Activated CD8-positive, alpha-beta T cell treated with anti-CD3 and anti-CD28 coated beads for 36 hours (primary cell): ENCODE measurements at places on chromosomes 7 and 10. TPM values are rescaled to one million over a fixed set of nuclear protein-coding genes. Genes with fewer than 3 reads are reported as not detected.

The SPDYE5 gene
- total RNA-seq: not detected

The CYP3A4 gene
- not detected for total RNA-seq

The CNPY1 gene
- not detected for total RNA-seq

The OR9A2 gene
- total RNA-seq: not detected

The IGFBP3 gene
- total RNA-seq: not detected

The TLX1 gene
- not detected for total RNA-seq

The LSM8 gene
- total RNA-seq: 36.6 TPM

DNA sequence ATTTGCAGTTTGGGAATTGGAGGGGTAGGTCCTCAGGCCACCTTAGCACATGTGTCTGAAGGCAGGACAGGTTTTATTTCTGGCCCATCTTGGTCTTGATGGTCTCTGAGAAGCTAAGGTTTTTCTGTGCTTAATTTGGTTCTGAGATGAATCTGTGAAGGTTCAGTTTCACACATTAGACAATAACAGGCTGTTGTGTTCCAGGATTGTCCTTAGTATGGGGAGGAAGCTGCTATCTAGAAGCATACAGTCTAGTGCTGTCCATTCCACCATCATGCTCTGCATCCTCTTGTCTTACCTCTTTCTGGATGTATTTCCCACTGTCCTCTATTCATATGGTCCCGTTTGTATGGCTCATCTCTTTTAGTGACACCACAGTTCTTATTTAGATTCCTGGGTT, 7.1 kb downstream of the UBE2D1 start:
- H3K4me3 ChIP-seq: no peak overlapping the region
- peaks cover 16% of the 10 kb centered on the region for H3K36me3 ChIP-seq
- DNase-seq: no peak
- H3K27me3 ChIP-seq: no peaks in the 10 kb centered on the region

- H3K4me3 ChIP-seq: no peak overlapping the region
- H3K27ac ChIP-seq: no peak overlapping the region
- H3K27me3 ChIP-seq: no peaks in the 10 kb centered on the region
- H3K36me3 ChIP-seq: no peaks in the 10 kb centered on the region
- no peaks in the 10 kb centered on the region for H3K4me1 ChIP-seq
- no peak for DNase-seq
Measured at GRCh38 chr7:124411796-124412195, 353.8 kb downstream of the GPR37 start.

DNA sequence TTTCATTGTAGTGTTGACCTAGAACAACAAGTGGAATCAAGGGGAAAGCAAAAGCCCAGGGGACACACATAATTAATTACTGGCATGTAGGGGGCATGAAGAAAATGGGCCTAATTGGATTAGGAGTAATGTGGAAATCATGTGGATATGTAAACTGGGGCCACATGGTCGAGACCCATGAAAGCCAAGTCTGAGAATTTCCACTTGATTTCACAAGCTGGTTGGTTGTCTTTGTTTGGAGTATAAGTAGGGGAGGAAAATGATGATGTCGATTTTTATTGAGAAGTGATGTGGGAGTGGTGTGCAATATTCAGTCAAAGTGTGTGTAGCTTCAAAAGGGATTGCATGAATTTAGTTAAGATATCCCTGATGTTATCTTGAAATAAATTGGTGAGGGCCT, 131.8 kb downstream of the LRRC4 start:
- H3K27me3 ChIP-seq: no peaks in the 10 kb centered on the region
- peaks cover 30% of the 10 kb centered on the region for H3K36me3 ChIP-seq
- peak overlapping the region; percentile 4 for H3K27ac ChIP-seq
- DNase-seq: no peak
- no peak overlapping the region for H3K4me3 ChIP-seq

GRCh38 chr7:46440186-46440585, 519.1 kb upstream of the IGFBP3 start:
- no peaks in the 10 kb centered on the region for H3K27me3 ChIP-seq
- no peak for DNase-seq
- H3K4me1 ChIP-seq: no peaks in the 10 kb centered on the region
- H3K4me3 ChIP-seq: no peak overlapping the region

DNA sequence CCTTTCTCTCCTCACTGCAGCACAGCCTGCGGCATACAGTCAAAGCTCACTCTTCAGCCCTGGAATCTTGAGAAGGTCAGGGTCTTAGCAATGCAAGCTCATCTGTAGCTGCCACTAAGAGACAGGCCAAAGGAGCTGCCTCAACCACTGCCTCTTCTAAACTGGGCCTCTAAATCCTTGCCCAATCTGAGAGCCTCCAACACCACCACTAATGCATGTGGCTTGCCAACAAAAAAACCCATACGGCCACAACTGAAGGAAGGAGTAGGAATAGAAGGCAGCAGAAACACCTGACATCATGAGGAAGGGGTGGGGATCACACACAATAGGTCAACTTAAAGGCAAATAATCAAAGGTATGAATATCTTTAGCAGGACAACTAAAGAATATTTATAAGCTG, 183.8 kb downstream of the SRPK2 start:
- peak; percentile 3 for DNase-seq
- H3K27me3 ChIP-seq: no peaks in the 10 kb centered on the region
- H3K36me3 ChIP-seq: peaks cover 23% of the 10 kb centered on the region
- peaks cover 50% of the 10 kb centered on the region for H3K4me1 ChIP-seq

DNA sequence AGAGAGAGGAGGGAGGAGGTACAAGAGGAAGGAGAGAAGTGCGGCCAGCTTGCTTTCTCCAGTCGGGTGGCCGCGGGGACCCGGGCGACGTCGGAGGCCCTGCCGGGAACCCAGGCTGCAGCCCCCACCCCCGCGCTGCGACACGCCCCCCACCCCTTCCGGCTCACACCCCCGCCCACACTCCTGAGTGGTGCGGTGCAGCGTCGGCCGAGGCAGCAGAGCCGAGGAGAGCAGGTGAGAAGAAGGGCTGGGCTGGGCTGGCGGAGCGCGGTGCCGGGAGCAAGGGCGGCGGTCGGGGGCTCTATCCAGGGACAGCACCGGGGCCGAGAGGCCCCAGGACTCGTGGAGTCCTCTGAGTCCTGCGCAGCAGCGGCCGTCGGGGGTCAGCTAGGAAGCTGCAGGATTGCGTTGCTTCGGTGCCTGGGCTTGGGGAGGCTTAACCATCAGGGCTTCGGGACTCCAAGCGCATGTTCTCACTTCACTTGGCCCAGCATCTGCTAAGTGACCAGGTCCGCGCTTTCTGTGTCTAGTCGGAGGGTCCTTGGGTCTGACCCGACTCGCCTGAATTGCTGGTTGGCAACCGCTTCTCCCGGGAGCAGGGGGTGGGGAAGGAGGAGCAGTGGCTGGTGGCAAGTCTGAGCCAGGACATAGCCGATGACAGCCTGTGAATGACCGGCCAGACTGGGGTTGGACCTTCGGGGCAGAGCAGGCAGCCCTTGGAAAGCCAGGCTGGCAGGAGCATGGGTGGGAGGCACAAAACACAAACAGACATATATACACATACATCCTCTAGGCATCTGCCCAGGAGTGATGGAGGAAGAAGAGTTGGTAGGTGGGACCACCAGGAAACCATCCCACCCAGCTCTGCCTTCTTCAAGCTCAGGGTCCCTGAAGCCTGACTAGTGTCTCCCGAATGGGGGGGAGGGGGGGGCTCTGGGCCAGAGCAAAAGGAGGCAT, 683 bp downstream of the CHAT start:
- peaks cover 4% of the 10 kb centered on the region for H3K4me1 ChIP-seq
- DNase-seq: no peak
- no peak overlapping the region for H3K27ac ChIP-seq
- peaks cover 2% of the 10 kb centered on the region for H3K36me3 ChIP-seq

DNA sequence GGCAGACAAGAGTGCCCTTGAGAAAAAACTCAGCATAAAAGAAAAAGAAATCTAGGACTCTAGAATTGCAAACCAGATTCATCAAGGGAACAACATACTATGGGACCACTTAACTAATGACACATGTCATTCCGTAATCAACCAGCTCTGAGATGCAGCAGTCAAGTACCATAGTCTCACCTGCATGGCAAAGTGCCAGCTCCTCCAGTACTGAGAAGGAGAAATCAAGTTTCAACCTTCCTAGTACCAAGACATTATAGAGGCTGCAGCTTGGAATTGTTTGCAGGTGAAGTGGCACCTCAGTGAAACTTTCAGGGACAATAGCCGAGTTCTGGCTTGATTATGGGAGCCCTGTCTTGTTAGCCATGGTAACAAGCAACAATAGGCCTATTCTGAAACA, 11.5 kb downstream of the STEAP1 start:
- no peaks in the 10 kb centered on the region for H3K4me1 ChIP-seq
- peaks cover 22% of the 10 kb centered on the region for H3K27me3 ChIP-seq
- H3K36me3 ChIP-seq: no peaks in the 10 kb centered on the region
- no peak overlapping the region for H3K27ac ChIP-seq
- H3K4me3 ChIP-seq: no peak overlapping the region
- no peak for DNase-seq

GRCh38 chr10:96618653-96619052, 31.8 kb upstream of the TM9SF3 start:
- H3K36me3 ChIP-seq: no peaks in the 10 kb centered on the region
- H3K27ac ChIP-seq: no peak overlapping the region
- no peak overlapping the region for H3K4me3 ChIP-seq
- no peaks in the 10 kb centered on the region for H3K4me1 ChIP-seq
- DNase-seq: no peak
- H3K27me3 ChIP-seq: no peaks in the 10 kb centered on the region
